ENCODE measurements at places on chromosomes 6 and 20. TPM values are rescaled to one million over a fixed set of nuclear protein-coding genes. Genes with fewer than 3 reads are reported as not detected.

DNA sequence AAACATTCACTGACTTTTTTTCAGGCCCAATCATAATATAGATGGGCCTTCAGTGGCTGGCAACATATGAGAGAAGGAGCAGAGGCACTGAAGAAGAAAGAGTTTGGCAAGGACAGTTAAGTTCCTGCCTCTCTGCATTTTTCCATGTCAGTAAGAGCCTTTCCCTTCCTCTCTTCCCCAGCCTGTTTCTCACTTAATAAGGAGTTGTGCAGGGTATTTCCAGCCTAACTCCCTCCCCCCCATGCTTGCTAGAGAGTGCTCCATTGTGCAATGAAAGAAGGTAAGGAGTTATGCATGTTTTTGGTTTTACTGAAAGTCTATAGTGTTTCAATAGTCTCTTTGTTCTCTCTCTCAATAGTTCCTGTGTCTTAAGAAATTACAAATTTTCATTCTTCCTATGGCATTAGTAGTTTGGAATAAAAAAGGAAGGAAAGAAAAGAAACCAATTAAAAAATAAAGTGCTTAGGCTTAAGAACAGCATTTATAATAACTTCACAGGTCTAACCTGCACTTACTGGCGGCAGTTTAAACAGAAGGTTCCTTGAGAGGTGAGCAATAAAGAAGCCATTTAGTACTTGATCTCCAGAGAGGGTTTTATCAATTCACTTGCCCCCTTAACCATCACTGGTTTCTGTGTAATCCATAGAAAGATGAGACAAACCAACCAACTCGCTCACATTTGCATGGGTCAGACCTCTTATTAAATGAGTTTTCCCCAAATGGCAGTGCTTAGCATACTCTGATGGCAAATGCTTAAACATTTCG is 251.1 kb downstream of the PTPRT start:
- H3K27ac ChIP-seq = no peak overlapping the region
- H3K4me3 ChIP-seq = no peak overlapping the region
- no peak for DNase-seq
- H3K36me3 ChIP-seq = no peaks in the 10 kb centered on the region
- no peaks in the 10 kb centered on the region for H3K4me1 ChIP-seq

The SGK2 gene
- total RNA-seq = 21.4 TPM

DNA sequence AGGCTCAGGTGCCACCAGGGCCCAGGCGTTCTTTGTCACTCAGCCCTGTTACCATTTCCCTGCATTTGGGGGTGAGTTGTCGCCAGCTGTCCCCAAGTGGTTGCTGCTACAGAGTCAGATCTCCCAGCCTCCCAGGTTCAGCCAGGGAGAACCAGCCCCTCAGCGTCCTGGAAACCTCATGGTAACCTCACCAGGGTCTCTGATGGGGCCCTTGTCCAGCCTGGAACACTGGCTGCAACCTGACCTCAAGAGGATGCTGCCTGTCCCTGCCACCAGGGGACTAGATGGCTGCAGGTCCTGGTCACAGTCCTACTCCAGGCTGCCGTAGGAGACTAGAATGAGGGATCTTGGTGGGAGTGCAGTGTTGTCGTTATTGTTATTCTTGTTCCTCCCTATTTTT is 228.3 kb upstream of the PDE10A start:
- no peaks in the 10 kb centered on the region for H3K27me3 ChIP-seq
- H3K36me3 ChIP-seq = no peaks in the 10 kb centered on the region
- no peak overlapping the region for H3K4me3 ChIP-seq
- no peaks in the 10 kb centered on the region for H3K4me1 ChIP-seq
- H3K27ac ChIP-seq = no peak overlapping the region

DNA sequence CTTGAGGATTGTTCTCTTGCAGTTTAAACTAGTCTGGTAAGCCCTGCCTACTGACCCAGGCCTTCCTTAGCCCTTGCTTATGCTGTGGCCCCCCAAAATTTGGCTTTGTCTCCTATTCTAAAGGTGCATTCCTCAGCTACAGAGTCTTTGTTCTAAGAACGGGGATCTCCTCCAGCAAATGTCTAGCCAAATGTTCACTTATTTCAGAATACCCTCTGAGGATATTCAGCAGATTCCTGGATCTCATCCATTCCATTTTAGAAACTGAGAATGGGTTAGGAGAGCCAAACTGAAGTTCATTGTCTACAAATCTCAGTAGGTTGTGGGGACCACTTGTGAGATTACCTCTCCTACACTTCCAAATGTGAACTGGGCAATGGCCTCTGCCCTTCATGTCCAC is 164.2 kb upstream of the ARG1 start:
- no peaks in the 10 kb centered on the region for H3K27me3 ChIP-seq
- DNase-seq = no peak
- H3K36me3 ChIP-seq = no peaks in the 10 kb centered on the region

- DNase-seq = no peak
- H3K4me1 ChIP-seq = no peaks in the 10 kb centered on the region
These were observed 193.7 kb downstream of the SLC35F1 start for GRCh38 chr6:118100717-118101116.

GRCh38 chr20:4406627-4407026 is 315.1 kb upstream of the PRND start:
- no peak for DNase-seq
- no peak overlapping the region for H3K27ac ChIP-seq
- no peak overlapping the region for H3K4me3 ChIP-seq
- no peaks in the 10 kb centered on the region for H3K27me3 ChIP-seq
- H3K36me3 ChIP-seq = no peaks in the 10 kb centered on the region

Data from body of pancreas (tissue), 4 donors.